ENCODE measurements at places on chromosomes 16 and 17.

DNA sequence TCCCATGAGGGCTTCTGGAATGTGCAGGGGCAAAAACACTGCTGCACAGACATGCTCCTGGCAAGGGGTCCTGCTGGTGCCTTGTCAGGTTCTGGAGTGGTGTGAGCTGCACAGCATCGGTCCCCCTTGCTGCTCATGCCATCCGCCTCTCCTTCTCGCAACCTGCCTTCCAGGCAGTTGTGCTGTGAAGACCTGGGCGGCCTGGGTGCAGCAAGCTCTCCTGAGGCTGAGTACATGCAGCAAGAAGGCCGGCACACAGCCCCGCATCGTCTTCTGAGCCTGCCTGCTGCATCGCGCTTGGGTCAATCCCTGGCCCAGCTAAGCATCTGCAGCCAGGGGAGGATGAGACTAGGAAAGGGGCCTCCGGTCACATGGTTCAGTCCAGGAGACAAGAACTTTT is 478 bp upstream of the TRPV1 start:
- DNase-seq = no peak

GRCh38 chr16:26204138-26204537 is 512.4 kb downstream of the HS3ST4 start:
- DNase-seq = no peak

DNA sequence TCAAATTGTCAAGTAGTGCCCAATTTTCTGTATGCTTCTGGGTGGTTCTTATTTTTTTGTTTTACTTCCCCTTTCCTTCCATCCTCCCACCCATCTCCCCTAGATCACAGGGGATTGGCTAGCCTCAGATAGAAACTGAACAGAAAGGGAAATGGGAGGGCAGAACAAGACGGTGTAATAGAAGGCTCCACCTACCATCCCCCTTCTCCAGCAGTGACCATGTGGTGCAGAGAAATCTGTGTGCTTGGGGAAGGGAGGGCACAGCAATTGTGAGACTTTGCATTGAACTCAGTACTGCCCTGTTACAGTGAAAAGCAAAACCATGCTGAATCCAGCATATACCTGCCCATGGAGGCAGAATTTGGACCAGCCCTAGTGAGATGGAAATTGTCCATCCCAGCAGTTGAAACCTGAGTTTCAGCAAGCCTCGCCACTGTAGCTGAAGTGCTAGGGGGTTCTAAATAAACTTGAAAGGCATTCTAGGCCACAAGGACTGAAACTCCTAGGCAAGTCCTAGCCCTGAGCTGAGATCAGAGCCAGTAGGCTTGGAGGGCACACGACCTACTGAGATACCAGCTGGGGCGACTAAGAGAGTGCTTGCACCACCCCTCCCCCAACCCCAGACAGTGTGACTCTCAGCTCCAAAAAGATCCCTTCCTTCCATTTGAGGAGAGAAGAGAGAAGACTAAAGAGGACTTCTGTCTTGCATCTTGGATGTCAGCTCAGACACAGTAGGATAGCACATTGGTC is 5.2 kb downstream of the SLFN11 start:
- peak; percentile 56 for DNase-seq

GRCh38 chr17:57561072-57561861 is 183.8 kb downstream of the CCDC182 start:
- DNase-seq = peak; percentile 21

DNA sequence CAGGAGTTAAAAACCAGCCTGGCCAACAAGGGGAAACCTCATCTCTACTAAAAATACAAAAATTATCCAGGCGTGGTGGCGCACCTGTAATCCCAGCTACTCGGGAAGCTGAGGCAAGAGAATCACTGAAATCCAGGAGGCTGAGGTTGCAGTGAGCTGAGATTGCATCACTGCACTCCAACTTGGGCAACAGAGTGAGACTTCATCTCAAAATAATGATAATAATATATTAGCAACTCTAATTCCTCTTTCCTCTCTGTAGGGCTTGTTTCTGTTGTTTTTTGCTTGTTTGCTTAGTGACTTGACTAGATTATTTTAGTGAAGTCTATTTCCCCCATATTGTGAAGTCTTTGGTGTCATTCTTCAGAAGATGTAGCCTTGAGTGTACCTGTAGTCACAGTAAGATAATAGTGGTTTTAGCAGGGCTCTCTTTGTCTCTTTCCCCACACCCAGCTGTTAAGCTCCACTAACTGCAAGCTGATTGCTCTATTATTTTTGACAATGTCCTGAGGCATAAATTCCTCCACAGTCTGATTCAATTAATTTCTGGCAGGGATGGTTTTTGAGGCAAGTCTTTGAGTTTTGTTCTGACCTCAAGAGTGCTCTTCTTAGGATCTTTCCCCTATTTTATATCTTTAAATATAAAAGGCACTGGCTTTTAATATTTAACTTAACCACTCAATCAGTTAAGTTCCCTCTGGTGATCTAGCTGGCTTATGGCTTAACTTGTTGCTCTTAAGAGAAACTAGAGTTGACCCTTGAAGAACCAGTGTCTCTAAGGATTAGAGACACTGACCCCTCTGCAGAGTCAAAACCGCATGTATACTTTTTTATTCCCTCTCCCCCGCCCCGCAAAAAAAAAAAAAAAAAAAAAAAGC is 18.6 kb upstream of the TNFSF12 start:
- DNase-seq = no peak

GRCh38 chr17:59418732-59419166 is 87.3 kb downstream of the YPEL2 start:
- DNase-seq = no peak

DNA sequence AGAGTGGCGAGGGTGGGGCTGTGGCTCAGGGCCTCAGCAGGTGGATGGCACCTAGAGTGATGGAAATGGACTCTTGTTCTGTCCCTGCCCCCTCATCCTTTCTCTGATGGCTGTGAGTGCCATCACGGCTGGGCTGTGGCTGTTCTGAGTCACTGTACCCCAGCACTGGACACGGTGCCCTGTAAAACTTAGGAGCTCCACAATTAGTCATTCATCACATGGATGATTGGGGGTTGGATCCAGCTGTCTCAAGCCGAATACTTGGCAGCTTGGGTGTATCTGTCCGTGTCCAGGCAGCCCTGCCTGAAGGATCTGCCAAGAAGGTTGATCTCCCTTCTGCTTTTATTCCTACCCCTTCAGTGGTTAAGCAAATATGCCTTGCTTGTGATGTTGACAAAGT is 295.5 kb upstream of the EEF2KMT start:
- DNase-seq = no peak

- no peak for DNase-seq
Observed at GRCh38 chr17:44965481-44966234, 2.4 kb downstream of the C1QL1 start.

GRCh38 chr16:72355561-72355960 is 183.6 kb upstream of the PMFBP1 start:
- peak; percentile 73 for DNase-seq

- DNase-seq = peak; percentile 18
Observed at GRCh38 chr16:29112755-29113347, 128.0 kb downstream of the LAT start.

GRCh38 chr17:5468075-5468473 is 708 bp downstream of the DHX33 start:
- no peak for DNase-seq

- no peak for DNase-seq
Observed at GRCh38 chr17:78399693-78400144, 21.3 kb downstream of the PGS1 start.

- DNase-seq = peak; percentile 77
Observed at GRCh38 chr16:72099377-72099818, 5.8 kb downstream of the DHX38 start.

GRCh38 chr17:2087597-2088211 is 32.8 kb downstream of the HIC1 start:
- peak; percentile 66 for DNase-seq

DNA sequence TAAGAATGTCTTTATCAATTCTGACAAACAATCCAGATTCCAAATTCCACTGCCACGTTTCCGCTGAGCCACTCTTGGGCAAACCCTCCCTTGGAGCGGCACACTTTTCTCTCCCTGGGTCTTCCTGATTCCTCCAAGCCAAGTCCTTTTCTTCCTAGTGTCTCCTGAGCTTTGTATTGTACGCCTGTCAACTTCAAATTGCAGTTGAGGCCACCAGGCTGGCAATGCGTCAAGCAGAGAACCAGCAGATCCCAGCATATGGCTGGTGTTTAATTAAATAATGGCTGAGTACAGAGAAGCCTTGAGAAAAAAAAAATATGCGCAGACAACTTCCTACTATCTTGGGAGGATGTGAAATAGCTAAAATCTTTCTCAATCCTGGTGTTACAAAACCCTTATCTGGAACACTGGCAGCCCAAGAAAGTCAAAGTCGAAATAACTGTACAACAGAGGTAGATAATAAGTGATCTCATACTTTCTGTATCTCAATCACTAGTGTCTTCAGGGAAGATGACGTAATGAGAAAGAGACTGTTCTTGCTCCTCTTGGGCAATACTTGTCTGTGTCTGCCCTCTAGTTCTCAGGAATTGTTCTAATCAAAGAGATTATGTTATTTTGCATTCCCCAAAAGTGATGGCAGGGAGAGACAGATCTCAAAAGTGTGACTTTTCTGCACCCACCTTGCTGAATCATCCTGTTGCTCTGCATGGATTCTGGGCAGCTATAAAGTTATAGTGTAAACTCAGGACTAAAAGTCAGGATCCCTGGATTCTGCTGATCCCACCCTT is 15.0 kb downstream of the SMIM36 start:
- DNase-seq = peak; percentile 87

- no peak for DNase-seq
Observed at GRCh38 chr17:53765609-53766008, 57.1 kb upstream of the KIF2B start.

GRCh38 chr16:87161822-87162676 is 155.1 kb downstream of the C16orf95 start:
- no peak for DNase-seq

DNA sequence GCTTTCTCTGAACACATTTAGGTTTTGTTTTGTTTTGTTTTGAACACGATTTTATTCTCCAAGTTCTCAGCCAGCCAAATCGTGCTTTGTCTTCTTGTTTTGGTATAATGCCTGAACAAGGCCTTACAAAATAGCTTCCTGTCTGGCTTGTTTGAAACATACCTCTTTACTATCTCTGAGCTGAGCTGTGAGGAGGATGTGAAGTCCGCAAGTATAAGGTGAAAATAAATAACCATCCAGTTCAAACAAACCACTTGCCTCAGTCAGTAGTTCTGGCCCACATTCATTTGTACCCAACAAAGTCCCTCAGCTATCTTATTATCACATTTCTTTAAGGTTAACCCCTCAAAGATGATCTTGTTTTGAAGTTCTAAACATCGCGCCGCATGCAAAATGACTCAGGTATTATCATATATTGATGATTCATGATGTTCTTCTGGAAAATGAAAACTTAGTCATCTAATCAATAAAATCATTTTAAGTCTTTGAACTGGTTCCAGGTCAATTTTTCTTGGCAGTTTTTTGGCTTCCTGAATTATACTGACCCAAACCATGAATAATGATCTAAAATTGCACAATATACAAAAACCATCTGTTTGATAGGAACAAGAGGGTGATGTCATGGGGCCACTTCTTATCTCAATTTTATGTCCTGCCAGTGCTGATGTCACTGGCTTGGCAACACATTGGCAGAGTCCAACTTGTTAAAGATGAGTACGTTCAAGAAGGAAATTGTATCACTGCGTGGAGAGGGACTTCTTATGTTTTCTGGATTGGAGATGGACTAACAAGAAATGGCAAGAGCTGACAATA is 694.3 kb downstream of the KCNJ2 start:
- DNase-seq = peak; percentile 26

DNA sequence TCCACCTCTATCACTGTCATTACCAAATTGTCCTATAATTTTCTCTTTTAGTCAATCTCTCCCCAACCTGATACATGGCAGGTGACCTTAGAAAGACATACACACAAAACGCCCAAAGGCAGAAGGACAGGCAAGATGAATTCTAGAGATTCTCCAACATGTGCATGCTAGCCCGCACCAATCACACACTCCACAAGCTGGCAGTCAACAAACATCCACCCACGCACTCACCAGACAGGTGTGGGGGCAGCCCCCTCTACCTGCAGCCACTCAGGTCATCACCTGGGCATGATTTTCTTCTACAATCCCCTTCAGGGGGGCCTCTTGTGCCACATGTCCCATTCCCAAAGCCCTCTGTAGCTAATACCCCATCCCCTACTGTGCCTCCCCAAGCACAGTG is 9.5 kb downstream of the MPP2 start:
- DNase-seq = no peak

GRCh38 chr17:83077411-83077810 is 2.0 kb upstream of the METRNL start:
- no peak for DNase-seq

- DNase-seq = no peak
Observed at GRCh38 chr16:17515421-17516210, 44.9 kb upstream of the XYLT1 start.

GRCh38 chr17:61409301-61410112 is 9.9 kb downstream of the TBX2 start:
- DNase-seq = peak; percentile 70

- no peak for DNase-seq
Observed at GRCh38 chr17:32516940-32517701, 30.3 kb downstream of the CDK5R1 start.

DNA sequence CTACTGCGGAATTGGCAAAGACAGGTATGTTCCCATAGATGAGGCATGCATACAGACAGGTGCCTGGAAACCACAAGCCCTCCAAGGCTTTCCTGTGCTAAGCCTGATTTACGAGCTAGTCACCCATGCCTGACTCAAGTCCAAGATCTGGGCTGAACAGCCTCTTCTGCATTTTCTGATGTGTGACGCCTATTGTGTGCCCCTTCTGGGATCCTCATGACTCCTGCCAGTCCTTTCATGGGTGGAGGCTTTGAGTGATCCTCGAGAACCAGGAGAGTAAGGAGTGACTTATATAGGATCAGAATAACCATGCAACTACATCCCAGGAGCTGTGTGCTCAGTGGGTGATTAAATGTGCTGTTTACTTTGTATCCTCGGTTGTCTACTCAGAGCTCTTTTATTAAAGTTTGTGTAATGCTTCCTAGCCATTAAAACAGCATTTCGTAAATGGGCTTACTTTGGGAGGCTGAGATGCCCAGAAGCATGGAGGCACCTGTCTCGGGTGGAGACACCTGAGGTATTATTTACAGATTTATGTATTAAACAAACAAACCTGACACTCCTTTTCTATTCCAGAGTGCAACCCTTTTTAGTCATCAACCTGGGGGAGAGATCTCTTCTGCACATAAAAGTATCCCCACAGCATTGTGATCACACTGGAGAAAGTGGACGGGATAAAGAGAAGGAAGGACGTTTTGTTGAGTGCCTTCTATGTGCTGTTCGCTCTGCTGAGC is 373.0 kb upstream of the DYNLRB2 start:
- DNase-seq = no peak

GRCh38 chr17:50775926-50776325 is 8.6 kb upstream of the ANKRD40CL start:
- no peak for DNase-seq

DNA sequence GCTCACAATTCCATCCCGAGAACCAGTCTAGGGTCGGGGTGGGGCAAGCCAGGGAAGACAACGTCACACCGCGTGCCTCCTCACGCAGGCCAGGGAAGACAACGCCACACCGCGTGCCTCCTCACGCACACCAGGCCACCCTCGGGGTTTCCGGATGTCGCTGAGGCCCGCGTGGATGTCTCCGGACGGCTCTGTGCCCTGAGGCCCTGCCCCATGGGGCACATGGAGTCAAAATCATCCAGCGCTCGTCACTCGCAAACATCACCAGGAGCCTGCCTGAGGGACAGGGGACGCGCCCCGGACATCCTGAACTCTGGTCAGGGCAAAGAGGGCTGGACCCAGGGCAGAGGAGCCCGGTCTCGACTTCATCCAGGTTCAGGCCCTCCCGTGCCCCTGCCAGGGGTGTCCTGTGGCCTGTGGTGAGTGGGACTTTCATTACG is 3.7 kb downstream of the TMEM204 start:
- DNase-seq = no peak

GRCh38 chr17:40058186-40058784 is 4.1 kb upstream of the MED24 start:
- DNase-seq = peak; percentile 59
